ENCODE measurements at places on chromosomes 3 and 15.

DNA sequence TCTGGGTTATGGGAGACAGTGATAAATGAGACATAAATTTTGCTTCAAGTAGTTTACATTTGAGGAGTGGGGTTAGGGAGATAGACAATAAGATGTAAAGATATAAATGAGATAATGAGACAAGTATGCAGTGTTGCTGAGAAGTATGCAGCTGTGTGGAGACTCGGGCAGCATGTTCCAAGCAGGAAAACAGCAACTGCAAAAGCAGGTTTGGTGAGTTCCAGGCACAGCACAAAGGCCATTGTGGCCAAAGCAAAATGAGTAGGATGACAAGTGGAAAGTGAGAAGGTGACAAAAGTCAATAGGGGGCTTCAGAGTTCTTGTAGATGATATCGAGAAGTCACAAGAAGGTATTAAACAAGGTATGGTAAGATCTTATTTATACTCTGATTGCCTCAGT, 259.1 kb upstream of the PEX5L start:
- no peak for DNase-seq

DNA sequence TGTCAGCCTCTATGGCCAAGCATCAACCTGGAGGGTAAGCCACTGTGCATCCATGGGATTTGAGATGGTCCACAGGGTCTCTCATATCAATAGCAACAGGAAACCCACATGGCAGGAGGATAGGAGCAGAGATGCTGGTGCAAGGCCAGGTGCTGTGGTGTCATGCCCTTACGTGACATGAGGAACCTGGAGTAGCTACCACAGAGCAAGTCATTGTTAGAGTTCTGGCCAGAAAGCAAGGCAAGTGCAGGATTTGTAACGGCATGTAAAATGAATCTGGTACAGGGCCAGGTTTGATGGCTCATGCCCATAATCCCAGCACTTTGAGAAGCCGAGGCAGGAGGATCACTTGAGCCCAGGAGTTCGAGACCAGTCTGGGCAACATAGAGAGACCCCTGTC, 14.8 kb upstream of the ZNF774 start:
- DNase-seq = no peak

DNA sequence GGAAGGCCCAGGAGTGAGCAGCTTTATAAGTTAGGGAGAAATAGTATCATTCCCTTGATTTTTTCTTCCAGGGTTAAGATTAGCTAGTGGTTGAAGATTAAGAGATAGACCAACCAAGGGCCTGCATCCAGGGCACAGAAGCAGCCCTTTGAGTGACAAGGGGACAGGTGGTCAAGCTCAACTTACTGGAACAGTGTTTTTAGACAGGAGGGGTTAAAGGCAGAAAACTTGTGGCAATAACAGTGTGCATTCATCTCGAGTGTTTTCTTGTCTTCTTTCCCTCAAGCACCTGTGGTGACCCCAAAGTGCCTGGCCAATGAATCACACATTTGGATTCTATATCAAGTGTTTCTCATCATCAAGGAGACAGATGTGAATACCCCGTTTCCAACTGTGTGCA, 267.5 kb downstream of the PDCD6IP start:
- no peak for DNase-seq

- no peak for DNase-seq
Measured at GRCh38 chr3:69085168-69085832, 563 bp downstream of the ARL6IP5 start.

- DNase-seq = no peak
Measured at GRCh38 chr3:112739252-112739965, 98.5 kb upstream of the CCDC80 start.

DNA sequence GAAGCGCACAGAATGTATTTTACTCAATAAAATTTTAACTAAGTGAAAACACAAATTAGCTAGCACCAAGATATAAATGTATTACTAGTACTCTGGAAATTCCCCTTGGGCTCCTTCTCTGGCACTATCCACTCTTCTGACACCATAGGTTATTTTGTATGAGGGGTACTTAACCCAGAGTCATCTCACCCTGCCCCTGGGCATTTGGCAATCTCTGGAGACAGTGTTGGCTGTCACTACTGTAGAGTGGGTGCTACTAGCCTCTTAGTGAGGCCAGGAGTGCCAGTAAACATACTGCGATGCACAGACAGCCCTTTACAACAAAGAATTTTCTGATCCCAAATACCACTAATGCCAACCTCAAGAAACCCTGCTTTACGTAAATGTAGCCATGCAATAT, 246.3 kb upstream of the KBTBD8 start:
- no peak for DNase-seq

- DNase-seq = no peak
Measured at GRCh38 chr3:111738238-111738637, 120.8 kb upstream of the PHLDB2 start.
